ENCODE measurements at places on chromosomes 12 and 14.

- no peak for DNase-seq
These were observed 5.3 kb downstream of the KRT81 start for GRCh38 chr12:52285851-52286530.

GRCh38 chr12:9810671-9811070 is 16.6 kb upstream of the KLRF1 start:
- no peak for DNase-seq

GRCh38 chr14:25097120-25097519 is 47.2 kb upstream of the STXBP6 start:
- no peak for DNase-seq

- no peak for DNase-seq
These were observed 65.6 kb downstream of the FBXL14 start for GRCh38 chr12:1528791-1529190.

DNA sequence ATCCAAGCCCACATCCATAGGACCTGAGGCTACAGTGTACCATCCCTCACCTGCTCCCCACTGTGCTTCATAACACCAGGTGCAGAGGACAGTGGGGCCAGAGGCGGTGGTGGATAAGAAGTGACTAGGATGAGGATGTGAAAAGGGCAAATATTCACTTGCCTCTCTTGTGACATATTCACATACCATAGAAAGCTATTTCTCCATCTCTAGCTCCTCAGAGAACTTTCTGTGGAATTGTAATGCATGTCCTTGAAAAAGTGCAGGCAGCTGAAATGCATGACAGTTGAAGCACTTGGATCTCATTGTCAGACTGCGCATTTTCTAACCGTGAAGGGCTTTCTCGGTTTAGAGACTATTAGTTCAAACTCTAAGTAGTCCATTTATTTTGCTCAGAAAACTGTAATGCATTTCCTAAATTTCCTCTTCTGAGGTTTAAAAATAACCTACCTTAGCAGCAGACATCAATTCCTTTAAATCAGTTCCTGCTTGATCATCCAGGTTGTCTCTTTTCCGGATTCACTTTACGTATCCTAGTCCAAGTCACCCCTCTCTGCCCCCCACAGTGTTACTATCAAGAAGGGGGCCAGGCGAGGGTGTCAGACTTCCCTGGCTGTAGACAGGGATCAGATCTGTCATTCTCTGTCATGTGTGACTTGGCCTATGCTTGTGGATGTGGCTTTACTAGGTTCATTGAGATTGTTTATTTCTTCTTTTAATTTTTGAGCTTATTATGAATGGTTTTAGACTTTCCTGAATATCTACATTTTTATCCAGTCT is 984.0 kb upstream of the TMEM132C start:
- no peak for DNase-seq

GRCh38 chr12:29208936-29209701 is 60.0 kb downstream of the FAR2 start:
- no peak for DNase-seq

GRCh38 chr12:46459111-46459510 is 86.5 kb upstream of the SLC38A2 start:
- DNase-seq, result peak; percentile 37

GRCh38 chr12:100127766-100128511 is 14.7 kb downstream of the BLTP3B start:
- no peak for DNase-seq

GRCh38 chr12:124405592-124405991 is 110.7 kb downstream of the RFLNA start:
- DNase-seq, result no peak

- peak; percentile 49 for DNase-seq
These were observed 575 bp downstream of the NAA30 start for GRCh38 chr14:57390806-57391516.

DNA sequence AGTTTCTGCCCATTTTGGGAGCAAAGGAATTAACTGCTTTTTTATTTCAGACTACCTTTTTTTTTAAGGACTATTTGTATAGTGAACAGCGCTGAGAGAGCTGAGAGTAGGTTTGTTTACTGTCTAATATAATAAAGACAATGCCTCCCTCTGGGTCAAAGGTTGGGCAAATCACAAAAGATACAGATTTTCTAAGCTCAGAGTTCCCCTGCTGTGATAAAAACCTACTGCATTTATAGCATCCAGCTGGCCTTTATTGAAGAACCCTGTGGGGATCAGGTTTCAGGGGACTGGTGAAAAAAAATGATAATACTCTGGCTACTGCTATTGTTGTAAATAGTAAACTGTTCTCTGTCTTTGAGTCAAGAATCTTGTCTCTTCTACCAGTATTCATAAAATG is 28.7 kb downstream of the CCDC59 start:
- DNase-seq, result no peak

Data from stimulated activated CD4-positive, alpha-beta T cell treated with anti-CD3 and anti-CD28 coated beads, Interleukin-15, amount 100 ng/mL, for 24 hours (primary cell).